ENCODE measurements at places on chromosomes 7 and 10. TPM values are rescaled to one million over a fixed set of nuclear protein-coding genes. Genes with fewer than 3 reads are reported as not detected.

- no peak for DNase-seq
- no peaks in the 10 kb centered on the region for H3K4me1 ChIP-seq
- no peak overlapping the region for H3K4me3 ChIP-seq
- H3K27me3 ChIP-seq: no peaks in the 10 kb centered on the region
- H3K36me3 ChIP-seq: no peaks in the 10 kb centered on the region
Measured at GRCh38 chr7:134943785-134944400, 42.4 kb upstream of the AGBL3 start.

- no peaks in the 10 kb centered on the region for H3K27me3 ChIP-seq
- no peak overlapping the region for H3K4me3 ChIP-seq
- no peaks in the 10 kb centered on the region for H3K4me1 ChIP-seq
- H3K27ac ChIP-seq: no peak overlapping the region
- H3K36me3 ChIP-seq: no peaks in the 10 kb centered on the region
Measured at GRCh38 chr7:133675510-133676218, 422.8 kb downstream of the EXOC4 start.

DNA sequence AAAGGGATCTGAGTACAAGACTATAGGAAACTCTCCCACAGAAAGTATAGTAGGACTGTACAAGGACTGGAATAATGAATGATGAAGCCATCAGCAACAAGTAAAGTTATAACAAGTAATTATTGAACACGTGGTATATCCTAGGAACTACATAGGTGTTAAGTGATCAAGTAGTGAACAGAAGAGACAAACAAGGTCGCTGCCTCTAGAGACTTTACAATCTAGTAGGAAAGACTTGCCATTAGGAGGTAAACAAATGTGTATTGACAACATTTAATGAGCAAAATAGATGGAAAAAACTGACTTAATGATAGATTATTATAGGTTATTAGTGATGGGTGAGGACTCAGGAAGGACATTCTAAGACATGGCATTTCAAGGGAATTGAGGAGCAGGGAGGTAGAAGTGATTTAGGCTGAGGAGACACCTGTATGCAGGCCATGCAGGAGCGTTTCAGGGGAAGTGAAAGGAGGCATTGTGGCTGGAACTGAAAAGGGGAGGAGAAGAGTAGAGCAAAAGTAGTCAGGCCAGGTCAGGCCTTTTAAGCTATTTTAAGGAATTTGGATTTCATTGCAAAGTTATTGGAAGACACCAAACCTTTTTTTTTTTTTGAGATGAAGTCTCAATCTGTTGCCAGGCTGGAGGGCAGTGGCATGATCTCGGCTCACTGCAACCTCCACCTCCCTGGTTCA is 8.5 kb upstream of the GLCCI1 start:
- DNase-seq: no peak
- no peaks in the 10 kb centered on the region for H3K4me1 ChIP-seq
- no peak overlapping the region for H3K4me3 ChIP-seq
- H3K27me3 ChIP-seq: no peaks in the 10 kb centered on the region

GRCh38 chr10:64463406-64463805 is 942.2 kb downstream of the REEP3 start:
- no peak for DNase-seq
- no peak overlapping the region for H3K4me3 ChIP-seq
- no peaks in the 10 kb centered on the region for H3K27me3 ChIP-seq
- no peaks in the 10 kb centered on the region for H3K4me1 ChIP-seq
- no peaks in the 10 kb centered on the region for H3K36me3 ChIP-seq

- no peaks in the 10 kb centered on the region for H3K27me3 ChIP-seq
- H3K27ac ChIP-seq: no peak overlapping the region
- no peaks in the 10 kb centered on the region for H3K36me3 ChIP-seq
- H3K4me1 ChIP-seq: no peaks in the 10 kb centered on the region
- H3K4me3 ChIP-seq: no peak overlapping the region
- DNase-seq: no peak
Measured at GRCh38 chr7:66272321-66272720, 67.2 kb downstream of the TPST1 start.

- DNase-seq: no peak
- H3K27me3 ChIP-seq: no peaks in the 10 kb centered on the region
- peak within 1 kb of the TSS; percentile 40 for H3K4me3 ChIP-seq
- peak within 1 kb of the TSS; percentile 84 for H3K27ac ChIP-seq
- H3K36me3 ChIP-seq: no peaks in the 10 kb centered on the region
- H3K4me1 ChIP-seq: no peaks in the 10 kb centered on the region
Measured at GRCh38 chr7:150737265-150738055, at the start of gene GIMAP5. TSS of gene GIMAP5 (plus strand) at chr7:150737418. CDS start at chr7:150740885, 3,467 bp downstream.

DNA sequence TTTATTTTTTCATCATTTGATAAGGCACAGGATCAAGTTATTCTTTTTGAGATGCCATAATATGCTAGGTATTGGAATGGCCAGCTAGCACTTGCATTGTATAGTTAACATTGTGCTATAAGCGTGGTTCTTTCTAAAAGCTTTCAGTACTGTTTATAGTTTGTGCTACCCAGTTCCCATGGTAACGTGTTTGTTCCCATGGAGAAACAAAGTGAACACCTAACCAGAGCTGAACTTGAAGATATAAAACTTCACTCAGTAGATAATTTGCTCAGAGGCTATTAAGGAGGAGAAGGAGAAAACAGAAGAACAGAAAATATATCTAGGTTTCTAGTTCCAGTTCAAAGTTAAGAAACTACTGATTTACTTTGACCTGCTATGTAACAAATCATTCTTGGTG is 23.6 kb upstream of the ITGB8 start:
- H3K4me1 ChIP-seq: no peaks in the 10 kb centered on the region
- no peaks in the 10 kb centered on the region for H3K36me3 ChIP-seq
- H3K27ac ChIP-seq: no peak overlapping the region
- DNase-seq: no peak
- no peaks in the 10 kb centered on the region for H3K27me3 ChIP-seq

GRCh38 chr10:97764519-97764931 is 7.3 kb downstream of the SFRP5 start:
- H3K4me1 ChIP-seq: no peaks in the 10 kb centered on the region
- no peak for DNase-seq
- no peak overlapping the region for H3K27ac ChIP-seq
- no peaks in the 10 kb centered on the region for H3K36me3 ChIP-seq

GRCh38 chr7:128266883-128267594 is 26.0 kb downstream of the LEP start:
- H3K36me3 ChIP-seq: no peaks in the 10 kb centered on the region
- peak; percentile 93 for DNase-seq
- peak overlapping the region; percentile 86 for H3K27ac ChIP-seq
- no peaks in the 10 kb centered on the region for H3K4me1 ChIP-seq
- H3K27me3 ChIP-seq: peaks cover 15% of the 10 kb centered on the region

DNA sequence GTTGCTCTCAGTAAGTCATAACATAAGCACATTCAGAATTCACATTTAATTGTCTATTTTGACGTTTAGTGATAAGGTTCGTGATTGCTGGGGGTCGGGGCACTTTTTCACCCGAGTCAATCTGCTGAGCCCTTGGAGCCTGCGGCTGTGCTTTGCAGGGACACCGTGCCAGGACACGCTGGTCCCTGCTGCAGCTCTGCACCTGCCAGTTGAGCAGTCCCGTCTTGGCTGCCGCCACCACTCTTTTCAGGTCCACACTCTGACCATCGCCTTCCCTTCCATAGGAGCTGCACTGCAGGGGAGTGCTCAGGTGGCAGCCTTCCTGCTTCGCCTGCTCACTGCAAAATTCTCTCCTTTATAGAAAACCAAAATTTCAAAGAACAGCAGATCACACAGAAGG is 36.4 kb downstream of the CUL1 start:
- no peak overlapping the region for H3K4me3 ChIP-seq
- no peaks in the 10 kb centered on the region for H3K4me1 ChIP-seq
- no peak for DNase-seq
- H3K36me3 ChIP-seq: peaks cover 4% of the 10 kb centered on the region
- no peaks in the 10 kb centered on the region for H3K27me3 ChIP-seq

DNA sequence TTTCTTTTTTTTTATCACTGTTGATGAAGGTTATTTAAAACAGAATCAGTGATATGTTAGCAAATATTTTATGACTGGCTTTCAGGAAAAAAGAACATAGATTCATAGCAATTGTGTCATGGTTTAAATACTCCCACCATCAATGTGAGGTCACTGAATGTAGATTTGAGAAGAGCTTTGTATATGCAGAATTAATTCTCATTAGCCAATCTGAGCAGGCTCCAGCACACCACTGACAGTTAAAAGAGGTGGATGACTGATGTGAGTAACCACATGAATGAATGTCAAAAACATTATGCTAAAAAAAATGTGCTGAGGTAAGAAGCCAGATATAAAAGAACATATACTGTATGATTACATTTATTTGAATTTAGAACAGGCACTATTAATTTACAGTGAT is 174.8 kb upstream of the KAT6B start:
- H3K4me1 ChIP-seq: no peaks in the 10 kb centered on the region
- no peak for DNase-seq
- no peak overlapping the region for H3K4me3 ChIP-seq
- no peaks in the 10 kb centered on the region for H3K36me3 ChIP-seq
- no peaks in the 10 kb centered on the region for H3K27me3 ChIP-seq

GRCh38 chr7:116802746-116803152 is 59.6 kb upstream of the CAPZA2 start:
- no peak for DNase-seq
- peak overlapping the region; percentile 60 for H3K27ac ChIP-seq
- H3K27me3 ChIP-seq: no peaks in the 10 kb centered on the region
- no peaks in the 10 kb centered on the region for H3K36me3 ChIP-seq

DNA sequence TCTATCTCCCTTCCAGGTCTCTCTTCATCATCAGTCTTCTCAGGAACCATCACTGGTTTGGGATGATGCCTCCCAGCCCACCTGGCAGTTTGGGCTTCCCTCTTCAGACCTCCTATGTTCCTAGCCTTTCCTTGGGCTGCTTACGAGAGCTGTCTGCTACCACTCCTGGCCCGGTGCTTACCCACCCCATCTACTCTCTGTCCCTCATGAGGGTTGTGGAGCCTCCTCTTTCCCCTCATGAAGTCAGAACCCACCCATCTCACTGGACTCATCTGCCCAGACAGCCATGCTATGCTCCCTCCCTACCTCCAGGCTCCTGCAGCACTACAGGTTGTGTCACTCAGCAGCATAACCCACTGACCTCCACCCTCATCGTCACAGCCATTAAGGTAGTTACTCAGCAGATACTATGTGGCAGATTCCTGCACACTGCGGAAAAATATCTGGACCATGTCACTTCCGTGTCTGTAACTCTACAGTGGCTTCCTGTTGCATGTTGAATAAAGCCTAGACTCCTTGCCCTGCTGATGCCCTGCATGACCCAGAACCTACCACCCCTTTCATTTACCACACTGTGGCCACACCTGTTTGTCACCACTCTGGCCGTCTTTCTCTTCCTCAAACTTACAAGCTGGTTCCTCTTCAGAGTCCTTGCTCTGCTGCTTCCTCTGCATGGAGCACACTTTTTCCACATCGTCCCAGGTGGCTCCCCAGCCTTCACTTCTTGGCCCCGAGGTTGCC is 2.0 kb downstream of the DBNL start:
- H3K27me3 ChIP-seq: no peaks in the 10 kb centered on the region
- no peaks in the 10 kb centered on the region for H3K36me3 ChIP-seq
- H3K27ac ChIP-seq: no peak overlapping the region
- DNase-seq: no peak

GRCh38 chr10:34184939-34185386 is 630.1 kb downstream of the PARD3 start:
- no peaks in the 10 kb centered on the region for H3K36me3 ChIP-seq
- H3K27ac ChIP-seq: no peak overlapping the region
- no peak for DNase-seq

GRCh38 chr10:70735161-70735560 is 50.0 kb downstream of the TBATA start:
- no peak for DNase-seq
- no peak overlapping the region for H3K27ac ChIP-seq
- no peaks in the 10 kb centered on the region for H3K4me1 ChIP-seq
- no peak overlapping the region for H3K4me3 ChIP-seq
- H3K36me3 ChIP-seq: no peaks in the 10 kb centered on the region
- H3K27me3 ChIP-seq: no peaks in the 10 kb centered on the region

DNA sequence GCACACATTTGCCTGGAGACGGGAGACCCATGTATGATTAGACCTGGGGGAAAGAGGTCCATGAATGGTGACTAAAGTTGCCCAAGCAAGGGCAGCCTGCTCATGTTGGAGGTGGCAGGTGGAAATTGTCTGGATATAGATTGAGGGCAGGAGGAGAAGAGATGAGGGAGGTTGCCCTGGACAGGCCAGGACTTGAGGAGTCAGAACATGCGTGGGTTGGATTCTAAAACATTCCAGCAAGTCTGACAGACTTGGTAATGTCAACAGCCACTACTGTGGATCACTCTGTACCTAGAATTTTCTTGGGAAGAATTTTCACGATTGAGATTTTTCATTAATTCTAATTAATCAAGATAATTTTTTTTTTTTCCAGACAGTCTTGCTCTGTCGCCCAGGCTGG is 19.1 kb upstream of the SVOPL start:
- no peak overlapping the region for H3K4me3 ChIP-seq
- H3K4me1 ChIP-seq: no peaks in the 10 kb centered on the region
- DNase-seq: no peak
- no peaks in the 10 kb centered on the region for H3K36me3 ChIP-seq
- peak overlapping the region; percentile 56 for H3K27ac ChIP-seq

DNA sequence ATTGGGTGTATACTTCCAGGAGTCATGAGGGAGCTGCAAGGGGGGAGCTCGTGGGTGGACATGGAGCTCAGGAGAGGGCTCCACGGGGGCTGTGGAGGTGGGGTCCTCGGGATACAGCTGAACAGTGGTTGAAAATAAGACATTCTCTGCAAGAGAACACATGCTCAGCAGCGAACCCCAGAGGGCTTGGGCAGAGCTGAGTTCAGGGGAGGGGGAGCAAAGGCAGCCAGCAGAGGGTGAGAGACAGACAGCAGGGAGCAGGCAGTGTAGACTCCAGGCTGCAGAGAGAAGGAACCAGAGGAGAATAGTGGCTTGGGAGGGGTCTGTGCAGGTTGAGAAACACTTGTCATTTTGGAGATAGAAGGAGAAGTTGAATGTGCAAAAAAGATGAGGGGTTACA is 73.0 kb upstream of the LRRC18 start:
- no peak overlapping the region for H3K27ac ChIP-seq
- H3K4me1 ChIP-seq: no peaks in the 10 kb centered on the region
- H3K4me3 ChIP-seq: no peak overlapping the region
- H3K36me3 ChIP-seq: no peaks in the 10 kb centered on the region

DNA sequence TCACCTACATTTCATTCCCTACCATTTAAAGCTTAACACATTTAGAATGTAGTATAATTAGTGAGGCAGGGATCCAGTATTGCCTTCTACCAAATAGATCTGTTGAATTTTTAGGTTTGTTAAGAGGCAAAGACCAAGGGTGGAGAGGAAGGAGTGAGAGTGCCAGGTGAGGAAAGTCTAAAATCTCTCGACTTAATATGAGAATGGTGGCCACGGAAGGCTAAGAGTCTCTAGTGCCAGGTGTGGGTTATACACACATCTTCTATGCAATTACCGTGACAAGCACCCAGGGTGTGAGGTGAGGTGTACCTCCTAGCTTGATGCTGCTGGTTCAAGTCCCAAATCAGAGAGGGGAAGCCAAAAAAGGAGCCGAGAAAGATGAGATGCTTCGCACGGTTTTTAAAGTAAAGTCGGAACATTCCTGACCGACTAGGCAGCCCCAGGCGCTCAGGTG is 439 bp downstream of the IQUB start:
- DNase-seq: no peak
- H3K27me3 ChIP-seq: no peaks in the 10 kb centered on the region
- peak overlapping the region; percentile 53 for H3K4me3 ChIP-seq
- H3K4me1 ChIP-seq: no peaks in the 10 kb centered on the region

Gene OTUD1
- total RNA-seq: 20.2 TPM

Gene NEURL1
- 0.33 TPM for total RNA-seq

Gene ZPBP
- not detected for total RNA-seq

Gene DRGX
- total RNA-seq: not detected

Gene ZNF853
- total RNA-seq: 5.8 TPM

Gene AQP1
- total RNA-seq: 132 TPM

Gene PLXDC2
- total RNA-seq: 101 TPM

Gene IFT22
- 24.5 TPM for total RNA-seq

Gene GNGT1
- total RNA-seq: not detected

Gene AZGP1
- total RNA-seq: 3,161 TPM

All from breast epithelium (tissue), 4 donors.